Activated T-cell treated with anti-CD3 and anti-CD28 coated beads, Interleukin-2, amount 50 U/mL, for 72 hours (primary cell): ENCODE measurements at places on chromosomes 2 and 18. TPM values are rescaled to one million over a fixed set of nuclear protein-coding genes. Genes with fewer than 3 reads are reported as not detected.
A peak's percentile ranks its signal among the peaks of the same experiment; 100 is the strongest.

DNA sequence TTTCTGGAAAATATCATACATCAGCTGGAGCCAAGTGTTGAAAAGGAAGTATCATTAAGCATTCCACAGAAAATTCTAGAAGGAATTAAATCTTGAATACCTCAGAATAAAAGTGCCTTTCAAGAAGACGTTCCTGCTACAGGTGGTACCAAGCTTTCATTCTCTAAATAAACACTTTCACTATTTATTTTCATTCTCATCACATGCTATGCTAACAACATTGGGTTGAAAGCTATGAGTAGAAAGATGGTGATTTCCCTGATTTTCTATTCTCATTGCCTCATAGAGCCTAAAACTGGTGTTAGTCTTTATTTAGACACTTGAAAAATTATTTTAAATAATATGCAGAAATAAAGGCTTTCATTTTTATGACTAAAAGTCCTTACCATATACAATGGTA is 324.7 kb downstream of the LRP1B start:
- DNase-seq, result no peak
- no peaks in the 10 kb centered on the region for H3K4me1 ChIP-seq
- no peaks in the 10 kb centered on the region for H3K27me3 ChIP-seq
- H3K27ac ChIP-seq, result no peak overlapping the region

DNA sequence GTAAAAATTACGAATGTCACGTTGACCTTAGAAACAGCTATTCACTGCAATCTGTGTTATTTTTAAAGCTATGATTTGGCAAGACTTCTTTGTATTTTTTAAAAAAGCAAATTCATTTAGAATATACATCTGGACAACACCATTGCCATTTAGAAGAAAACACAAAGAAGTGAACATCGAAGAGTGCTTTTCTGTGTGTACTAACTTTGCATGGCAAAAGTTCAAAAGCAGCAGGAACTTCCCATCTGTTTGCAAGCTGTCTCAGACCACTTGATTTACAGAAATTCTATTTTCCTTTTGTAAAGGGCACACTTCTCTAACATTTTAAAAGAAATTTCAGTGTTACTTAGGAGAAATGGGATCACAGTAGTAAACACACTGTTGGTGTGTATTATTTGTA is 145.9 kb downstream of the CALCRL start:
- H3K4me3 ChIP-seq, result no peak overlapping the region
- H3K27me3 ChIP-seq, result no peaks in the 10 kb centered on the region
- no peaks in the 10 kb centered on the region for H3K36me3 ChIP-seq
- H3K4me1 ChIP-seq, result no peaks in the 10 kb centered on the region
- H3K27ac ChIP-seq, result no peak overlapping the region

The TMEM198 gene
- total RNA-seq, result 4.5 TPM

DNA sequence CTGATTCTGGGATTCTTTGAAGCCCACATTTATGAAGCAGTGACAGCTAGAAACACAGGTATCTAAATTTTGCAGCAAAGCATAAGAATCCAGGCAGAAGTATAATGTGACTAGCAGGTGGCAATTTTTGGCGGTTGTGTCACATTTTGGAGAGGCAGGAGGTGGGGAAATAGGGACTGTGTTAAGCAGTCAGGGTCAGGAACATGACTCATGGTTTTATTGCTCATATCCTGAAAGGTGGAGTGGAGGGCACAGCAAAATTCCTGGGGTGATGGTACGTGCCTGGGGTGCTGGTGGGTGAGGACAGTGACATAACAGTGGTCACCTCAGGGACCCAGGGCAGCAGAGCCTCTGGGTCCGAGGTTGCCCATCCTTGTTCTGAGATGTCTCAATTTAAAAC is 63.5 kb upstream of the TTN start:
- no peaks in the 10 kb centered on the region for H3K27me3 ChIP-seq
- no peak overlapping the region for H3K27ac ChIP-seq
- H3K4me3 ChIP-seq, result no peak overlapping the region
- H3K4me1 ChIP-seq, result peaks cover 20% of the 10 kb centered on the region
- no peaks in the 10 kb centered on the region for H3K36me3 ChIP-seq
- peak; percentile 1 for DNase-seq

The ZNF24 gene
- total RNA-seq, result 57.4 TPM

GRCh38 chr2:120551522-120551921 is 184.1 kb upstream of the GLI2 start:
- DNase-seq, result no peak
- no peak overlapping the region for H3K4me3 ChIP-seq
- H3K27ac ChIP-seq, result no peak overlapping the region
- H3K36me3 ChIP-seq, result no peaks in the 10 kb centered on the region
- peaks cover 24% of the 10 kb centered on the region for H3K27me3 ChIP-seq

DNA sequence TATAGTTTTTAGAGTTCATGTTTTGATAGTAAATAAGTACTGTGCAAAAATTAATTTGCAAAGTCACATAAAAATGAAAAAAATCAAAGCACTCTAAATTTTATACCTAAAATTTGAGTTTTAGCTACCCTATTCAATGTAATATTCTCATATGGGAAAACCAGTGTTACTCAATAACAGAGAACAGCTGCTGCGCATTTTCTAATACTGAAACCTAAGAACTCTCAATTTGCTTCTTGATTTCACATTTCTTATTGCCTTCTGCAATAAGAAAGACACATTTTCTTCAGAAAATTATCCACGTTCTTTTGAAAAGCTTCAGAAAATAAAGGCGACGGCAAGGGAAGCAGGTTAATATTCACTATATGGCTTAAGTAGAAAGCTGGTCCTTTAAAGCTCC is 199.1 kb upstream of the CCDC150 start:
- no peak overlapping the region for H3K4me3 ChIP-seq
- no peak for DNase-seq
- H3K27me3 ChIP-seq, result no peaks in the 10 kb centered on the region

The QPCT gene
- total RNA-seq, result 0.70 TPM

The POTEC gene
- not detected for total RNA-seq

- peak overlapping the region; percentile 99 for H3K27ac ChIP-seq
- DNase-seq, result peak; percentile 58
- peak overlapping the region; percentile 78 for H3K4me3 ChIP-seq
- H3K36me3 ChIP-seq, result peaks cover 5% of the 10 kb centered on the region
These were observed 88.4 kb upstream of the STK17B start for GRCh38 chr2:196259507-196260481.

DNA sequence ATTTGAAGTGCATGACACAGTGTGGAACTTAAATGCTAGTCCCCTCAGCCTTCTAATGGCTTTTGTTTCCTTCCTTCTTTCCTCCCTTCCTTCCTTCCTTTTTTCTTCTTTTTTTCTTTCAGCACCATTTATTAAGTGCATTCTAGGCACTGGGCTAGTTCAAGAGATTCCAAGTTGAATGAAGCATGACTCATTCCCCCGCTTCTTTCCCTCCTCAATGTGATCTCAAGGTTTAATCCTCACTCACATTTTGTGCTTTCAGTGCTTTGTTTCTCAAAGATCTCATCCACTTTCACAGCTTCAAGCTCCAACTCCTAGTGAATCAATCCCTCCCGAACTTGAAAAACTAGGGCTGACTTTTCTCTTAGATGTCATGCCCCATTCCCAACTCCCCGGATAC is 90.1 kb downstream of the LBH start:
- no peak overlapping the region for H3K4me3 ChIP-seq
- no peak overlapping the region for H3K27ac ChIP-seq
- DNase-seq, result no peak
- H3K4me1 ChIP-seq, result peaks cover 37% of the 10 kb centered on the region
- no peaks in the 10 kb centered on the region for H3K36me3 ChIP-seq

GRCh38 chr2:38467768-38468455 is 90.8 kb upstream of the ATL2 start:
- H3K4me3 ChIP-seq, result no peak overlapping the region
- peaks cover 4% of the 10 kb centered on the region for H3K4me1 ChIP-seq
- H3K36me3 ChIP-seq, result no peaks in the 10 kb centered on the region
- no peak overlapping the region for H3K27ac ChIP-seq
- peaks cover 10% of the 10 kb centered on the region for H3K27me3 ChIP-seq

DNA sequence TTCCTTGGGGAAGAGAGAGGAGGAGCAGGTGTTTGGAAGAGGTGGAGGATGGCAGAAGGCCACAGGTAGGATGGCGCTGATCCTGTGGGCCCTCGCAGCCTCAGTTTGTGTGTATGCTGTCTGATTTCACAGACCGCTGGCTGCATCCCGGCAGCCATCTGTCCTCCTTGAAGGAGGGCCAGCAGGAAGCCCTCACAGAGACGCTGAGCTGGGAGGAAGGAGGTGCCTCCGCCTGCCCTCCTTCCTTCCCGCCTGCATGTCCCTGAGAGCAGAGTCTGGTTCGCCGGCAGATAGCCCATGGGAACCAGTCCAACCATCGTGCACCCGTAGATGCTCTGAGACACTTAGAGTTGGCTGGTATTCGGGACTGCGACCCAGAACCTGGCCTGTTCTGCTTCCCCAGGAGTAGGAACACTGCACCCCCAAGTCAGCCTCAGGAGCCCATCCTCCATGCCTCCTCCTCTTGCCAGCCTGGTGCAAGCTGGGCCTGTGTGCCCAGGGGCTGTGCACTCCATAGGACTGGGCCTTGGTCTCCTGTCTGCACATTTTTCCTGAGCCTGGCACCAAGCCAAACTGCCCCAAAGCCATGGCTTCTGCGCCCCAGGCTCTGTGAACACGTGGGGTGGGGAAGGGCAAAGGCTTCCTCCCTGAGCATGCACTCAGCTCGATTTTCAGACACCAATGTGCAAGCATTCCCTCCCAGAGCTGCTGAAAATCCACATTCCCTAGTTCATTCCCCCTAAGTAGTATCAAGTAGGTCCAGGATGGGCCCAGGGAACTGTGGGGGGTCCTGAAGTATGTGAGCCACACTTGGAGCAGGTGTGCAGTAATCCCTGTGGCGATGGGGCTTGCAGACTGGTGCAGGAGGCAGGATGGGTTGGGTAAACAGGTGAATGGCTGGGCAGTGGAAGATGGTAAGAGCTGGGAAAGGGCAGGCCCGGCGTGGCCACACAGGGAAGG is 115.6 kb downstream of the SEPTIN10 start:
- H3K27ac ChIP-seq, result no peak overlapping the region
- DNase-seq, result no peak
- no peaks in the 10 kb centered on the region for H3K27me3 ChIP-seq
- H3K36me3 ChIP-seq, result no peaks in the 10 kb centered on the region
- no peak overlapping the region for H3K4me3 ChIP-seq

The ARHGAP25 gene
- 38.3 TPM for total RNA-seq

GRCh38 chr2:17634997-17635396 is 94.5 kb downstream of the VSNL1 start:
- H3K27ac ChIP-seq, result no peak overlapping the region
- no peaks in the 10 kb centered on the region for H3K36me3 ChIP-seq
- no peak for DNase-seq
- no peaks in the 10 kb centered on the region for H3K27me3 ChIP-seq
- H3K4me3 ChIP-seq, result no peak overlapping the region

GRCh38 chr2:74513605-74514367 is 464 bp upstream of the TLX2 start:
- peaks cover 3% of the 10 kb centered on the region for H3K36me3 ChIP-seq
- no peak overlapping the region for H3K27ac ChIP-seq
- H3K4me3 ChIP-seq, result peak overlapping the region; percentile 59
- peak; percentile 56 for DNase-seq

GRCh38 chr2:171149986-171150693 is 10.6 kb downstream of the TLK1 start:
- no peaks in the 10 kb centered on the region for H3K27me3 ChIP-seq
- peaks cover 2% of the 10 kb centered on the region for H3K36me3 ChIP-seq
- no peak overlapping the region for H3K27ac ChIP-seq
- no peak overlapping the region for H3K4me3 ChIP-seq
- DNase-seq, result peak; percentile 18

- no peak overlapping the region for H3K27ac ChIP-seq
- no peak overlapping the region for H3K4me3 ChIP-seq
- no peak for DNase-seq
- H3K27me3 ChIP-seq, result no peaks in the 10 kb centered on the region
- no peaks in the 10 kb centered on the region for H3K4me1 ChIP-seq
- H3K36me3 ChIP-seq, result no peaks in the 10 kb centered on the region
These were observed 615.9 kb upstream of the GCFC2 start for GRCh38 chr2:76326636-76327035.

DNA sequence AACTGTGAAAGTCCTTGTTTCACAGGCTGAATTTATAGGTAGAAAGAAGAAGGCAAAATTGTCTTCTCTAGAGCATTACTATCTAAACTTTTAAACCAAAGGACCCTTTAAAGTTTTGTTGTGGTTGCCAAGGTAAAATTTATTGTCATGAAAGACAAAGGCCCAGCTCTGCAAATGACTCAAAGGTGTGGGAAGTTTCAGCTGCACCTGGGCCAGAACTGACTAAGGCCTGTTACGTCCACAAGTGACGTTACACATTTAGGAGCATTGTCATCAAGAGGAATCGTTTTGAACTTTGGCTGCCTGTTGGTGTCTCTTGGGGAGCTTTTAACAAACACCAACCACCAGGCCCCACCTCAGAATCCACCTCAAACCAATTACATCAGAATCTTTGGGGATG is 8.1 kb upstream of the DSC3 start:
- H3K4me3 ChIP-seq, result no peak overlapping the region
- no peak overlapping the region for H3K27ac ChIP-seq
- DNase-seq, result no peak
- H3K27me3 ChIP-seq, result peaks cover 7% of the 10 kb centered on the region
- H3K4me1 ChIP-seq, result no peaks in the 10 kb centered on the region
